NCI-H774 (cell line): ENCODE measurements at places on chromosomes 12 and 14.

- DNase-seq = no peak
These were observed 77.6 kb upstream of the TMEM260 start for GRCh38 chr14:56501909-56502530.

DNA sequence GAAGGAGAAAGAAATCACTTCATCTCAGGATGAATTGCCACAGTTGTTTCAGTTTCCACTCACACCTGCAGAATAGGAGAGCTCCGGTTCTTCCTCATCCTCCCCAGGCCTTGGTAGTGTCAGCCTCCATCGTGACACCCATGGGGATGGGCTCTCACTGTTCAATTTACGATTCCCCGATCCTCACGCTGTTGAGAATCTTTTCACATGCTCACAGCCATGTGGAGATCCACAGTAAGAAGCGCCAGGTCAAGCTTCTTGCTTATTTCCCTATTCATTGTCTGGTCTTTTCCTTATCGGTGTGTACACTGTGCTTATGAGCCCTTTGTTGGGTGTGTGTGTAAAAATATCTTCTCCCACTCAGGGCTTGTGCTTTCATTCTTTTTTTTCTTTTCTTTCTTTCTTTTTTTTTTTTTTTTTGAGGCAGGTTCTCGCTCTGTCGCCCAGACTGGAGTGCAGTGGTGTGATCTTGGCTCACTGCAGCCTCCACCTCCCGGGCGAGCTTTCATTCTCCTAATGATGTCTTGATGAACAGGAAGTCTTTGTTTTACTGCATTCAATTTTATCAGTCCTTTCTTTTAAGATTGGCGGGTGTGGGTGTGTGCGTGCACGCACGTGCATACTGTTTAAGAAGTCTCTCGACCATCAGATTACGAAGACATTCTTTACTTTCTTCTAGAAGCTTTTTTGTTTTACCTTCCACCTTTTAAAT, 21.5 kb downstream of the RIN3 start:
- DNase-seq = no peak

DNA sequence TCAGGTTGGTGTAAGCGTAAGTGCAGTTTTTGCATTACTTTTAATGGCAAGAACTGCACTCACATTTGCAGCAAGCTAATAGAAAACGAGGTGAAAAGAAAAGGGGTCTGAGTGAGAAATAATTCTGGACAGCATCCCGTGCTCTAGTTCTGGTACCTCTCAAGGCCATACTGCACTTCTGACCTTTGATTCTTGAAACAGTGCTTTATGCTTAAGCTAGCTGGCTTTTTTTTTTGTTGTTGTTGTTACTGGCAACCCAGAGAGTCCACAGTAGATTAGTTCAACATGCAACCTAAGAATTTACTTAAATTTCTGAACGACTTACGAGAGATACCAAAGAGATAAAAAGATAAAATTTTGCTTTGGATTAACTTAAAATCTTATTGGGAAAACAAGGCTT, 75.2 kb upstream of the PRKD1 start:
- no peak for DNase-seq

DNA sequence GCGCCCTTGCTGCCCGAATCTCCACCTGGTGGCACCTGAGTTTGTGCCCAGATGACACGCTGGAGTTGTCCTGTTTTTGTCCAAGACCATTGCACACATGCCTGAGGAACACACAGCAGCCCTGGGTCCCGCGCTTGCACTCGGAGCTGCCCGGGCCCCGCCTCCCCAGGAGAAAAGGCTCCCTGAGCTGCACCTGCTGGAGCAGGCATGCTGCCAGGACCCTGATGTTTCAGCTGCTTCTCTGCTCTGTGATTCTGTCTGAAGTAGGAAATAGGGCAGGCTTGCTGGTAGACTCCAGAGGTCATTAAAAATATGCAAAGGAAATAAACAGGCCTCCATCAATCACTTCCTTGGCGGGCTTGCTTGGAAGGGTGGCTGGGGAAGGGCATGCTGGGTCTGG, 271.6 kb downstream of the CACNA1C start:
- DNase-seq = peak; percentile 97

- no peak for DNase-seq
These were observed 52.3 kb upstream of the GPHB5 start for GRCh38 chr14:63371033-63371432.
